T-helper 1 cell (primary cell): ENCODE measurements at places on chromosomes 6 and 20.

DNA sequence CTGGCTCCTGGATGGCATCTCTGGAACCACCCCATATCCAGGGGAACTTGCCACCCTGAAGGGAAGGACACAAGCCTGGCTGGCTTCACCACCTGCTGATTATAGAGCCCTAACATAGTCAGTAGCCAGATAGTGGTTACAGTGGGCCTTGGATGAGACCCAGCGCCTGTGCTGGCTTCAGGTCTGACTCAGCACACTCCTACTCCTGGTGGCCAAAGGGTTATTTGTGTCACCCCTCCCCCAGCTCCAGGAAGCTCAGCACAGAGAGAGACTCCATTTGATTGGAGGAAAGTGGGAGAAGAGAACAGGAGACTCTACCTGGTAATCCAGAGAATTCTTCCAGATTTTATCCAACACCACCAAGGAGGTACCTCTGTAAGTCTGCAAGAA is 12.8 kb downstream of the SNX14 start:
- no peak for DNase-seq

GRCh38 chr6:159113223-159113622 is 56.0 kb upstream of the FNDC1 start:
- no peak for DNase-seq

DNA sequence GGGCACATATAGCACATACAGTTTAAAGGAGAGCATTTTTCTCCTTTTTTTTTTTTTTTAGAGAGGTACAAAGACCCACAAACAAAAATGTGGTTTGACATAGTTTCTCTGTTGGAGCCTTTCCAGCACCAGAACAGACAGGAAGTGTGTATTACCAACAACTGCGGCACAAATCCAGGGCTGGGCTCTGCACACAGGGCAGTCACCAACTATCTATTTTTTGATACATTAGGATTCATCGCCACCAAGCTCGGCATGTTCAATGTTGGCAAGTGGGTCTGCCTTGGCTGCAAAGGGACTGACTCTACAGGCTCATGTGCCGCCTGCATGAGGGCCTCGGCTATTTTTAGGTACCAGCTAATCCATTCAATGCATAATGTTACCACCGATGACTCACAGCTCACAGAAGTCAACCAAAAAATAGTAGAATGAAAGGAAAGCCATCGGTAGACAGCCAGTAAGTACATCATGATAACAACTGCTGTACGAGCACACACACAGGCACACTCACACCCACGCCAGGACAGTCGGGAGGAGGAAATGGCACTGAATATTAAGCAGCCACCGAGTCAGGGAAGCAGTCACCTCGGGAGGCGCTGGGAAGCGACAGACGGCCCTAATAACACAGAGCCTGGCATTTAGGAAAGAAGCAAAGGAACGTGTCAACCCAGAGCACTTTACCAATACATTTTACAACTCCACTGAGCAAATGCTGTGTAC is 81.6 kb downstream of the GMPR start:
- peak; percentile 83 for DNase-seq

- DNase-seq, result no peak
Measured at GRCh38 chr6:156995502-156995901, 218.3 kb downstream of the ARID1B start.

GRCh38 chr6:109747221-109747620 is 56.1 kb downstream of the FIG4 start:
- DNase-seq, result no peak

- DNase-seq, result no peak
Measured at GRCh38 chr20:53283597-53283996, 310.0 kb downstream of the ZNF217 start.

DNA sequence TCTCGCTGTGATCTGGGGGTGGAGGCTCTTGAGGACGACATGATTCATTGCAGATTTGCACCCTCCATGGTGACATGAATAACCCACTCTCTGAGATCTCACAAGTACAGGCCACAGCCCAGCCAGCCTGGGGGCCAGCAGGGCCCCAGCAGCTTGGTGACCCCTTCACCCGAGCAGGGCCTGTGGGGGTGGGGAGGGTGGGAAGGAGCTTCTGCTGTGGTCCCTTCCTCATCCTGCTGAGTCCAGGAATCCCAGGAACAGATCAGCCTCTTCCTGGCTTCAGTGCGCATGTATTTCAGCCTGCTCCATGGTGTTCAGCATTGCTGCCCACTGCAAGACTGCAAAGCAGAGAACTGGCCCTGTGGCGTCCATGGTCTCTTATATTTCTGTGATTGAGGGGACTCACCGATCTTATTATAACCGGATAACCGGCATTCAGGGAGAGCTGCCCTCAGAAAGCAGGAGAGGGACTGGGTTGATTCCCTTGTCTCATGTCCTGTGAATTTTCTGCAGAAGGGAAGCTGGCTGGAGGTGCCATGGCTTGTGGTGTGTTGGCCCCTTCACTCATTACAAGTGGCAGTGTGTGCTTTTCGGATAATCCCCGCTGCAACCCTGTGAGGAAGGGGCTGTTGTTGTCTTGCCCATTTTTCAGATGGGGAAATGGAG is 118.8 kb upstream of the FRMD1 start:
- no peak for DNase-seq

DNA sequence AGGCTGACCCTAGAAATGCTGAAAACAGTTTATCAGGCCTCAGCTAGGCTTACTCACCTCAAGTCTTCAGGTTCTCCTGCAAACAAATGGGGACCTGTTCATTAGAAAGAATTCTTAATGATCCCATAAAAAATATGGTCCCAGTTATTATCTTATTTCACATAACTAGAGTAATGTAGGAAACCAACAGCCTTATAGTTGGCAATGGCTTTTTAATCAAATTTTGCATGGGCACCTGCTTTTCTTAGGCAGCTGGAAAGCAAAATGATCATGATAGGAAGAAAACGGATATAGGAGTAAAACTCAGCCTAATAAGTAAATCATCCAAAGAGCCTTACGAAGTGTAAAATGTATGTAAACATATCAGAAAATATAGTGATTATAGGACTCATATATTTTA is 1.3 kb downstream of the NRSN1 start:
- DNase-seq, result no peak

GRCh38 chr20:36499723-36500501 is 41.4 kb upstream of the MYL9 start:
- DNase-seq, result no peak

- DNase-seq, result no peak
Measured at GRCh38 chr20:19750101-19750606, 7.9 kb upstream of the RIN2 start.

DNA sequence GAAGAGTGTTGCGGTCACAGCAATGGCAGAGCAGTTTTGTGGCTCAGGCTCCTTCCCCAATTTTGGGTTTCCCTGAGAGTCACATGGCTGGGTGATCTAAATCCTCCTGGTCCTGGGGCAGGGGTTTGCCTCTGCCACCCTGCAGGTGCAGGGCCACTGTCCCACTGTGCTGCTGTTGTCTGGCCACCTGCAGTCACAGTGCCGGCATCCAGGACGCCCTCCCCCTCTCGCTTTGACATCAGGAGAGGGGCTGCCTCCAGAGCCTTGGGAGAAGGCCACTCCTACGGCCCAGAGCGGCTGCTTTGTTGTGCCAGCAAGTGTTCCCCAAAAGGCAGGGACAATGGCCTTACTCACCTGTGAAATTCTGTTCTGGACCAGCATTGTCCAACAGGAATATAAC is 449.0 kb downstream of the QKI start:
- DNase-seq, result no peak

DNA sequence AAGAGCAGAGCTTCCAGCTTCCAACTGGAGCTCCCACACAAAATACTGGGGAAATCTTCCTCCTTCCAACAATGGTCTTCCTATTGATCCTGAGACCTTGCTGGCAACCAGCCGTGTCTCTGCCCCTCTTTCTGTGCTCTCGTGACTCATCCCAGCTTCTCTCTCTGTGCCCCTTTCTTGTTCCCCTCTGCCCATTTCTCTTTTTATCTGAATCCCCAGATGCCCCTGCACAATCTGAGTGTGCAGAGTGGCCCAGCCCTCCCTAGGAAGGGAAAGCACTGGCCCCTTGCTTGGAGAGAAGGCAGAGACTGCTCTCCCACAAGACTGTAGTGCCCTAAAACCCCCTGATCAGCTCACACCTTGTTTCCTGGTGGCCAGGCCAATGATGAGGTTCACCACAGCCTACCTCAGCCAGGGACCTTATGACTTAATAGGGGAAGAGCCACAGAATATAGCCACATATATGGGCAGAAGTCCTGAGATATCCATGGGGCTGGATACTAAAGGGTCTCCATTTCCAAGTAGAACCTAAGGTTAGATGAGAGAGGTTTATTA is 23.1 kb upstream of the MAS1L start:
- DNase-seq, result no peak

DNA sequence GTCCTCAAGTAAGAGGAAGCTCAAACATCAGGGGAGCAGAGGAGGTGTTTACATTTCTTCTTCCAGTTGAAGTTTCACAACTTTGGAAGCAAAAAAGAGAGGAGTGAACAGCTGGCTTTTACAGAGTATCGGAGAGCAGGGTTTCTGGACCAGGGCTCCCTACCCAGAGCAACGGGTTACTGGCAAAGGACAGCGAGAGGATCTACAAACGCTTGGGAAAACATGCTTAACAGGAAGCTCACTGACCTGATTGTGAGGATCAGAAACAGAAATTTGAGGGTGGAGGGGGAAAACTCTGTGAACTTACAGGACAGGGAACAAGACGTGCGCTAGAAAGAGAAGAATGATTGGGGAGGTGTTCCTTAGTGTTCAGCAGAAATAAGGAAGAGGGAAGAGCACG is 85.7 kb upstream of the TAB2 start:
- no peak for DNase-seq

GRCh38 chr20:37566590-37567330 is 39.1 kb upstream of the BLCAP start:
- no peak for DNase-seq

GRCh38 chr6:54802775-54803634 is 43.6 kb upstream of the FAM83B start:
- DNase-seq, result no peak

GRCh38 chr6:113450061-113450465 is 407.1 kb upstream of the MARCKS start:
- DNase-seq, result no peak

- no peak for DNase-seq
Measured at GRCh38 chr20:56439771-56440291, 27.8 kb downstream of the CASS4 start.

- no peak for DNase-seq
Measured at GRCh38 chr20:34491226-34491931, 24.8 kb upstream of the DYNLRB1 start.

- no peak for DNase-seq
Measured at GRCh38 chr20:33568868-33569801, 79.2 kb downstream of the CBFA2T2 start.

GRCh38 chr20:18688676-18689075 is 100.8 kb downstream of the DTD1 start:
- DNase-seq, result no peak

GRCh38 chr6:70843328-70843918 is 113.4 kb downstream of the B3GAT2 start:
- no peak for DNase-seq

DNA sequence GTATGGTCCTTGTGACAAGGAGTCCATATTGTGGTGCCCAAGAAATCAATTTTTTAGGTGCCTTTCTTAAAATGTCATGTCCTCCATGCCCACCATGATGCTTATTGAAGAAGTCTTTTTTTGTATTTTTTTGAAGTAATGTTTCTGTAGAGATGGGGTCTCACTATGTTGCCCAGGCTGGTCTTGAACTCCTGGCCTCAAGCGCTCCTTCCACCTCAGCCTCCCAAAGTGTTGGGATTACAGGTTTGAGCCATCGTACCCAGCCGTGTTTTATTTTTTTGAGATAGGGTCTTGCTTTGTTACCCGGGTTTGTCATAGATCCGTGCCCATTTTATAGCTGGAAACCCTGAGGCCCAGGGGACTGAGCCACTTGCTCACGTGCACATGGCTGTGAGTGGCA is 238.3 kb downstream of the ATXN1 start:
- no peak for DNase-seq

DNA sequence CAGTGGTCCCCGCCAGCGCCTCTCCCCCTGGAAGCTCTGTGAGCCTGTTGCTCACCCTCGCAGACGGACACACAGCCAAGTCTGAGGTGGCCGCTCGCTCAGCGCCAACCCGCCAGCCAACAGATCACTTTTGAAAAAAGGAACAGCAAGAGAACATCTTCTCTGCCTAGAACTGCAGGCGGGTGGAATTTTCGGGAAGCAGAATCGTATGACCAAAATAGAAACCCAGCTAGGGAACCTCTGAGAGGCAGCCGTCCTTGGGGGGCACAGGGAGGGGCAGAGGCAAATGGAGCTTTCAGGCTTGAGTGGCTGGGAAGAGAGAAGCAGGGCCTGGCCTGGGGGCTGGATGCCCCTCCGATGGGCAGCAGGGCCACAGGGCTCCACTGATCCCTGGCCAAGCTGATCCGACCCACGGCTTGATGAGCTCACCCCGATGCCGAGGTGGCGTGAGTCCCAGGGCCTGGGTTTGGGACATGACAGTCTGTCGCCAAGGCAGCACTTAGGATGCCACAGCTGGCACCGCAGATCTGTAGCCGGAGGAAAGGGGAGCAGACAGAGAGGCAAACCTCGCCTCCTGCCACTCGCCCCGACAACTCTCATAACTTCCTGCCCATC is 9.8 kb downstream of the NFATC2 start:
- DNase-seq, result no peak

- DNase-seq, result peak; percentile 84
Measured at GRCh38 chr6:148203970-148204369, 138.7 kb upstream of the SASH1 start.

DNA sequence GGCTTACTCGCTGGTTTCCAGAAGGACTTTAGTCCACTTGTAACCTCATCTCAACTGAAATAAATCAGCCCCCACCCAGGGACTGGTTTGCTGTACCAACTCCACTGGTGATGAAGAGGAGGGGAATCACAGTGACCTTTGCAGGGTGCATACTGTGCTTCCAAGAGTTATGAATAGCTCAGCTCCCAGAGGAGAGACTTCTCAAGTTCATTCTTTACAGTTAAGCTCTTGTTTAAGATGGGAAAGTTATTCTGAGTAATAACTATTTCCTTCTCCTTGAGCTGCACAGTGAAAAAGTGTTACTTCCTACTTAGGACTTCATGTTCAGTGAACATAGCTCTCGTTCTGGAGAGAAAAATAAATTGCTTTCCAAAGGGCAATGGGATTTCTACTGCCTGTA is 166.5 kb upstream of the ECI2 start:
- DNase-seq, result no peak

DNA sequence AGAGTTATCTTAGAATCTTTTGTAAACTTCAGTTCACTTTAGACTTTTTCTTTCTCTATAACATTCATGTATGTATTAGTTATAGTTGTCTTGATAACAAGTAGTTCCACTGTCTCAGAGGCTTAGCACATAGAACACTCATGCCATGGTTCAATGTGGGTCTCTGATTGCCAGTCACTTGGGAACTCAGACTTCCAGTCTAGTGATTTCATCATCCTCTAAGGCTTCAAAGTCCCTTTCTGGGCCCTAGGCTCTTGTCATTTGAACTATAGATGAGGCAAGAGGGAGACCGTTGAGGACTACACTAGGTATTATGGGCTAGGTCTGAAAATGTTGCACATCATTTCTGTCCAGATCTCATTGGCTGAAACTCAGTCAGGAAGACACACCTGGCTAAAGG is 8.4 kb upstream of the EEF1E1 start:
- no peak for DNase-seq

GRCh38 chr6:169556758-169557548 is 144.9 kb downstream of the WDR27 start:
- no peak for DNase-seq
